NCI-H774 (cell line): ENCODE measurements at places on chromosomes 11 and 22.

- peak; percentile 8 for DNase-seq
Observed at GRCh38 chr22:17639247-17639741, 737 bp downstream of the BCL2L13 start.

GRCh38 chr11:1751531-1751921, 1.1 kb upstream of the IFITM10 start:
- DNase-seq, result no peak

DNA sequence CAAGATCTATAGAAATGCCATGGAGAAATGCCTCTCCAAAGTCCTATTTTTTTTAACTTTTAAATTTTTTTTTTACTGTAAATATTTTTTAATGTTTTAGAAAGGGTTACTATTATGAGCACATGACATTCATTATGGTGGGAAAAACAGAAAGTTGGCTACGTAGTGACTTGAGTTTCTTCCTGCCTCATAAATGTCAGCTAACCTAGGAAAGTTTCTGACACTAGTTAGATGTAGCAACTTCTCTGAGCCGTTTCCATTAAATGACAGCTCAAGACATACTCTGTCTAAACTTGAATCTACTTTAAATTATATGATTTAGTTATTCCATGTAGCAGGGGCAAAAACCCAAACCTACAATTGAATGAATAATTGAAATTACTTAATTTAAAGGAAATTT, 18.4 kb upstream of the CTSC start:
- no peak for DNase-seq

- no peak for DNase-seq
Observed at GRCh38 chr11:74507582-74507981, 14.1 kb upstream of the LIPT2 start.

GRCh38 chr11:33645686-33646085, 54.9 kb downstream of the C11orf91 start:
- peak; percentile 7 for DNase-seq

DNA sequence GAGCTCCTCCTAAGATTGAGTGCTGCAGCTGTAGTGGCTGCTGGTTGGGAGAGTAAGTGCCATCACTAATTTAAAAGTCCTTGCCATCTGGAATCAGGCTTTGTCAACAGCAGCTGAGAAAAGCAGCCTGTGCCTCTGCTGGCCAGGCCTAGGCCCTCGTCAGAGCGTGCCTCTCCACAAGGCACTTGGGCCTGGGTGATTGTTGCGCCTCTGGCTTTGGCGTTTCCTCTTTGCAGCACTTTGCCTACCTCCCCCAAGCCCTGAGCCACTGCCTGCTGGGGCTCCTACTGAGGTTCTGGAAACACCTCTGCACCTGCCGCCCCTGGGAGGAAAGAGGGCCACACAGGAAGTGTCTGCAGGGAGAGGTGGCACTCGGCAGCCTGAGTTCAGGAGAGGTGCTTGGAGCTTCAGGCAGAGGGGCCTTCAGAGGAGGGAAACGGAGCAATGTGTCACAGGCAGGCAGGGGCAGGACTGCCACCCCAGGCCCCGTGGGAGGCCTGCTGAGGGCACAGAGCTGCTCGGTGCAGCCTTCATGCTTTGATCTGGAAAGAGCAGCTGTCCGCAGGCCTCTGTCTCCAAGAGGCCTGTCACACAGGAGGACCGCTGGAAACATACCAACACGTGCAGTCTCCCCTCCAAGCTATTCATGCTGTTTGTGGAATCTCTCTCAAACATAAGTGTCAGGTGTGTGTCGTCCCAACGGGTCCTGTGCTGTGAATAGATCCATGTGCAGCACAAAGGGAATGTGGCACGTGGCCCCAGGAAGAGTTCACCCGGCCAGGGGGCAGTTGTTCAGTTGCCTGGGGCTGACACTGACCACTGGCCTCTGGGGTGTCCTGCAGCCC, 61.5 kb upstream of the EMID1 start:
- DNase-seq, result peak; percentile 8

GRCh38 chr22:19147195-19147780, 2.8 kb downstream of the GSC2 start:
- DNase-seq, result no peak

DNA sequence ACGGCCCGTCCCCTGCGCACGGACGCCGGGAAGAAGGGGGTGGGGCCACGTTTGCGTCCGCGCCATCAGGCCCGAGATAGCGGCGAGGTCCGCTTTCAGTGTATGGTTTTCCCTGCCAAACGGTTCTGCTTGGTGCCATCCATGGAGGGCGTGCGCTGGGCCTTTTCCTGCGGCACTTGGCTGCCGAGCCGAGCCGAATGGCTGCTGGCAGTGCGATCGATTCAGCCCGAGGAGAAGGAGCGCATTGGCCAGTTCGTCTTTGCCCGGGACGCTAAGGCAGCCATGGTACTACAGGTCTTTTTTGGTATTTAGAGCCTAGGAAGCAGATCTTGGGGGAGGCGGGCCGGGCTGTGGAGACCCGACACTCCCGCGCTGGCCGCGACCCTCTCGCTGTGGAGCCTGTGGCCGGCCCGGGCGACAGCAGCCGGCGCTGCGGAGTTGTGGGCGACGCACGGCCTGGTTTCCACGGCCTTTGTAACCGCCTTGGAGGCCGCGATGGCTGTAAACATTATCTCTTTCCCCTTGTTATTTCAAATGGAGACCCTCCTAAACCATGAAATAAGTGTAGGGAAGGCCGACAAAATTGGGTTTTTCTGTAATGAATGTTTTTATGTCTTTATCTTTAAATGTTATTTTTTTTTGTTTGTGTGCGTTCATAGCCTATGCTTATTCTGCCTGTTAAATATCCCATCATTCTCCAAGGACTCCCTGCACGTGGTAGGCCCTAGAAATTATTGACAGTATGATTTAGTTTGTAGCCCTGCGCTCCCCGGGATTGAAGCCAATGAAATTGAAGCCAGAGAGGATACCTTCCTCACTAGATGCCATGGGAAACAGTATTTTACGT, at the start of gene AASDHPPT:
AASDHPPT (plus strand) TSS at position 54 of the 847 bp plus-strand sequence; CDS start at position 103, 49 bp downstream.
- peak; percentile 24 for DNase-seq

- DNase-seq, result no peak
Observed at GRCh38 chr22:37742376-37743171, 45.7 kb downstream of the TRIOBP start.

- no peak for DNase-seq
Observed at GRCh38 chr11:62774407-62774806, 3.2 kb downstream of the TAF6L start.

- no peak for DNase-seq
Observed at GRCh38 chr11:126776119-126776518, 224.5 kb downstream of the KIRREL3 start.

- no peak for DNase-seq
Observed at GRCh38 chr22:45608763-45609180, 62.9 kb upstream of the ATXN10 start.

- no peak for DNase-seq
Observed at GRCh38 chr11:37364246-37364839, 766.3 kb upstream of the RAG2 start.

- DNase-seq, result no peak
Observed at GRCh38 chr11:41414771-41415440, 44.5 kb downstream of the LRRC4C start.

DNA sequence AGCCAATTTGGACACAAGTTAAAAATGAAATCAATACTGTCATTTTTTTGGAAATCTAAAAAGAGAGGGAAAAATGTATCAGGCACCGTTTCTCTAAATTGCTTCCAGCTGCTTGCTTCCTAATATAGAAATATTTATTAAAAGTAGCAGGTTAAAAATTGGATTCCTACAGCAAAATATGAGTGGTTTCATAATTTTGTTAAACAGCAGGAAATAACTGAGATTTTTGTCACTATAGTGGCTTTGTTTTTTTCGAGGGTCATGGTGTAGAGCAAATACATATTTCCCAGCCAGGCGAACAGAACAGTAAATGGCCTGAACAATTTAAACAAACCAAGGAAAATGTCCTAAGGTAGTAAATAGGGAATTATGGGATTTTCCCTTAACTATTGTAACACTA, 159.7 kb downstream of the DDX10 start:
- DNase-seq, result no peak

- no peak for DNase-seq
Observed at GRCh38 chr11:114159320-114159719, 99.8 kb downstream of the ZBTB16 start.

DNA sequence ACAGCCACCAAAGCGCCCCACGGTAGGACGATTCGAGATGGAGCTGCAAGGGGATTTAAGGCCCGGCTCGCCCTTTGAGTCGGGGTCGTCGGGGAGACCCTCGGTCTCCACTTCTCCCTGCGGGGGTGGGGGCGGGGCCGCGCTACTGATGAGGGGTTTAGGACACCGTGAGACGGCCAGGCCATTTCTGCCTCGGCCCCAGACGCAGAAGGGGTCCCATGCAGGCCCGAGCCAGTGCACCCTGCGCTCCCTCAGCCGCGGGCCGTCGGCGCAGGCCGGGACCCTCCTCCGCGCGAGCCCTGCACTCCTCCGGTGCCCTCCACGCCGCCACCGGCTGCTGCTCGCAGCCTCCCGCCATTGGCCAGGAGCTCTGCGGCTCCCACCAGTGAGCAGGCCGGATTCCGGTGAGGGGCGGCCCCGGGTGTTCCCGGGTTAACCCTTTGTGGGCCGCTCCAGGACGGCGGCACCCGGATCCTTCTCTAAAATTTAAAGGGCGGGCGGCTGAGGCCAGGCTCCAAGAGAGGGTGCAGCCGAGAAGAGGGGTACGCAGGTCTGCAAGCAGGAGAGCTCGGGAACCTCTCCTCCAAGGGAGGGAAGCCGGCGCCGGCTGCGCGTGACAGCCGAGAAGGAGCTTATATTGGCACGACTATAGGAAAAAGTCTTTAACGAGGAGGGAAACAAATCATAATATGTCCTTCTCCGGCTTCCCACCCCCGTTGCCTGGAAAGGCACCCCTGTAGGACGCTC, 18.0 kb downstream of the CREB3L1 start:
- peak; percentile 40 for DNase-seq

DNA sequence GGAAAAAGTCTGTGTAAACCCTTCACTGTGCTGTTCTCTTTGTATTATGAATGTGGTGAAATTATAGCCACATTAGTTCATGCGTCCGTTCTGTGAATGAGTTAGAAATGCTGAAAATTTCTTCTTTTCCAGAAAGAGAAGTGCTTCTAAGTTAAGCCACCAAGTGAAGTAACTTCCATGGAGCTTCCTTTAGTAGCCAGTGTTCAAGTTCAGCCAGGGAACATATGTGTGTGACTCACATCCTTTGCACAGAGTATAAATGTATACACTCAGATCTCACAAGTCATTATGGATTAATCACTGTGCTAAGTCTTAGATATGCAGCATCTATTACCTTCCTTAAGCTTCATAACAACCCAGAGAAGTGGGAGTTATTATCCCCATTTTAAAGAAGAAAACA, 3.1 kb upstream of the MMP8 start:
- no peak for DNase-seq

- DNase-seq, result no peak
Observed at GRCh38 chr11:116422556-116422955, 350.2 kb downstream of the BUD13 start.

DNA sequence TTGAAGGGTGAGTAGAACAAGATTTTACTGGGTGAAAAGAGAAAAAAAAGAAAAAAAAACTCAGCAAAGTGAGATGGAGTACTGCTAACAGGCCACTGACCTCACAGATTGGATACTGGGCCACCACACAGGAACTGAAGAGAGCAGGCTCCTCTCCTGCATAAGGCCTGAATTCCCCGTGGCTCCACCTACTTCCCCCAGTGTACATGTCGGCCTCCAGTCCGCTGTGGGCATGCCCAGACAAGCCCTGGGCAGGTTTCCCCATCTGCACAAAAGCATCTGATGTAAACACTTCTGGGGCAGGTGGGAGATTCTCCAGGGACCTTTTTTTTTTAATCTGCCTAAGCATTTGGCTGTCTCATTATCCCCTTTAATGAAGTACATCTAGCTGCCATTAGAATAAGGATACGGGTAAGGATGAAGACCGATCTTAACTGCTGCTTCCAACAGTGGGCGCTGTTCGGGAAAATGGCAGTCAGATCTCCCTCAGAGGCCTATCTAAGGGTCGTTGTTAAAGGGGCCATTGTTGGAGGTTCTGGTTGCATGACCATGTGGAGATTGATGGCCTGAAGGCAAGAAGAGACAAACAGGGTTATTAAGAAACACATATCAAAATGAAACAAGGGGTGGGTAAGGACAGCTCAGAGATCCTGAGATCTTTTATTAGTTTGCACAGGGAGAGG, 48.5 kb downstream of the MS4A13 start:
- DNase-seq, result no peak

DNA sequence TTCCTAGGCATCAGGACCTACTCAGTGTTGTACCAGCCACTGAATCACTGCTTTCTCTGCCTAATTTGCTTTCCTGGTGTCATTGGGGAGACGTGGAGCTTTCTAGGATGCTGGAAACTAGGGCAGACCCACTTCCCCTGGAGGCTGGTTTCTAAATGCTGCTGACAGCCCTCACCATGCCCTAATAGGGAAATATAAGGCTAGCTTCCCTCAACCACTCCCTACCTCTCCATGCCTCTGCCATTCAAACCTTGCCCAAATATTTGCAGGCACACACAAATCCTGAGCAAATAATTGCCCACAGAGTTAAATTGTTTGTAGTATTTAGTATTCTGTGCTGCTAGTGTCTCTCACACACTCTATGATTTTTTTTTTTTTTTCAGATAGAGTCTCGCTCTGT, 310.2 kb downstream of the DDX10 start:
- DNase-seq, result peak; percentile 79

- no peak for DNase-seq
Observed at GRCh38 chr11:126391286-126391954, 35.9 kb downstream of the ST3GAL4 start.

DNA sequence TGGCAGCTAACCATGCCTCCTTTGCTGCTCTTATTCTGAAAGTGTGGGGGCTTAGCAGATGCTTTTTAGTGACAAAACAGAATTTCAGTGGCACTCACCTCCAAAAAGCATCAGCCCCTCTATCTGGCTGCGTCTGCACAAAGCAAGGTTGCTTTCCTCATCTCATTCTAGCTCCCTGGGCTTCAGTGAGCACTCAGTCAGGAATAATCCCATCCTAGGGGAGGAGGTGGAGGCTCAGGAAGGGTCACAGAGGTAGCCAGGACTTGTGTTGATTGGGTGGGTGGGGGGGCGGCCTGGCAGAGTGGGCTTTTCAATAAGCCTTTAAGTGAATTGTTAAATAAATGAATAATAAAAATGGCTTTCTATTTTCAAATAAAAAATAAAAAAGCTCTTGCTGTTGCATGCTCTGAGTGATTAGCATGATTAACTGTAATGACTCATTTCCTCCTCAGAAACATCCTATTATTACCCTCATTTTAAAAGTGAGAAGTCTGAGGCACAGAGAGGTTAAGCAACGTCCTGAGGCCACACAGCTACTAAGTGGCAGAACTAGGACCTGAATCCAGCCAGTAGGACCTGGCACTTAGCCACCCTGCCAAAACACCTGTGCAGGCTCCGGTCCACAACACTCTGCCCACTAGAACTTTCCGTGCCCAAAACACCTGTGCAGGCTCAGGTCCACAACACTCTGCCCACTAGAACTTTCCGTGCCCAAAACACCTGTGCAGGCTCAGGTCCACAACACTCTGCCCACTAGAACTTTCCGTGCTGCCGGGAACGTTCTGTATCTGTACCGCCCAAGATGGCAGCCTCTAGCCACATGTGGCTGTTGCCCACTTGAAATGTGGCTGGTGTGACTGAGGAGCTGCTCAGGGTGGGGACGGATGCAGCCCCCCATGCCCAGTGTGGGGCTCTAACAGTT, 5.5 kb downstream of the B3GAT1 start:
- no peak for DNase-seq

GRCh38 chr22:27128461-27129085, 471.2 kb downstream of the MIAT start:
- no peak for DNase-seq

- DNase-seq, result no peak
Observed at GRCh38 chr11:14813516-14813915, 78.5 kb downstream of the CYP2R1 start.
